ENCODE measurements at places on chromosomes 1 and 21. TPM values are rescaled to one million over a fixed set of nuclear protein-coding genes. Genes with fewer than 3 reads are reported as not detected.

DNA sequence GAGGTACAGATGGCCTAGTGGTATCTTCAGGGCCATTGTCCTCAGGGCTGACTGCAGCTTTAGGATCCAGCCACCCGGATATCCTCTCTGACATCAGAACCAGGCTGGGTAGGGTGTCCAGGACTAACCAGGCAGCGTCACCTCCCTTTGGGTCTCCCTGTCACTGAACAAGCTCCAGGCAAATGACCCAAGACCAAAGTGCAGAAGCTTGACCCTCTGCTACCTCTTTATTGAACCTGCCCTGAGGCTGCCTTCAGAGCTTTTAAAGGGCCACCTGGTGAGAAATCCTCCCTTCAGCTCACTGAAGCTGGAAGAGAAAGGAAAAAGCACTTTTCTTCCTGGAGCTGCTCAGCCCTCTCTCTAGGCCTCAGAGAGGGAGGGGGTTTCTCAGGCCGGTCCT lies 79.1 kb upstream of the VAMP3 start:
- peak; percentile 53 for DNase-seq

DNA sequence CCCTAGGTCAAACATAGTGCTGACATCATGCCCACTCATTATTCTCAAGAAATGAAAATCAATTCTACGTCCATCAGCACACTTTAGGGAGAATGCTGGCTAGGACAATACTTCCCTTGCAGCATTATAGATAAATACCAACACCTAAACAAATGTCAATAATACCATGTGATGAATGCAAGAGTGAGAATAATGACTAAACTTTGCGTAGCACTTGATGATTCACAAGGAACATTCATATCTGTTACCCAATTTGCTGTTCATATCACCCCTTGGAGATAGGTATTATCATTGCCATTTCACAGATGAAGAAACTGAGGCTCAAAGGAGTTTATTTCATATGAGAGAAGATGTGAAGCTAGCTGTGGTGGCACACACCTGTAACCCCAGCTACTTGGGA lies 24.8 kb upstream of the EPS15 start:
- DNase-seq = no peak

- no peak for DNase-seq
Measured at GRCh38 chr1:43618521-43619313, 31.2 kb upstream of the KDM4A start.

- DNase-seq = no peak
Measured at GRCh38 chr1:84538599-84538998, 32.2 kb upstream of the GNG5 start.

- DNase-seq = no peak
Measured at GRCh38 chr1:244576259-244576892, 76.5 kb upstream of the DESI2 start.

DNA sequence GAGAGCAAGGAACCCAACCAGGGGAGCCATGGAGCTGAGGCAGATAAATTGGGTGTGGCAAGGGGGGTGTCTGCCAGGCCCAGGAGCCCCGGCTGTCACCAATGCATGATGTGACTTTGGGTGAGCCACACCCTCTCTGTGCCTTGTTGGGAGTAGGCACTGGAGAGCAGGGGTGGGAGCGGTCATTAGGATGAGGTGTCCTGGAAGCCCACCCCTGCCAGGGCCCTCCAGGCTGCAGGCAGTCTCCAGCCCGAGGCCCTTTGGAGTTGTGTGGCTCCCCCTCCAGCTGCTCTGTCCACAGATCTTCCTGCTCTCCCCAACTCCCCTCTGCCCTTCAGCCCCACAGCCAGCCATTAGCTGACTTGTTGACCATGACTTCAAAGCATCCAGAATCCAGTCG lies 11.4 kb downstream of the MX2 start:
- no peak for DNase-seq

GRCh38 chr1:83860490-83861221 lies 138.3 kb downstream of the TTLL7 start:
- peak; percentile 81 for DNase-seq

GRCh38 chr1:51744506-51745303 lies 127.8 kb downstream of the OSBPL9 start:
- DNase-seq = no peak

DNA sequence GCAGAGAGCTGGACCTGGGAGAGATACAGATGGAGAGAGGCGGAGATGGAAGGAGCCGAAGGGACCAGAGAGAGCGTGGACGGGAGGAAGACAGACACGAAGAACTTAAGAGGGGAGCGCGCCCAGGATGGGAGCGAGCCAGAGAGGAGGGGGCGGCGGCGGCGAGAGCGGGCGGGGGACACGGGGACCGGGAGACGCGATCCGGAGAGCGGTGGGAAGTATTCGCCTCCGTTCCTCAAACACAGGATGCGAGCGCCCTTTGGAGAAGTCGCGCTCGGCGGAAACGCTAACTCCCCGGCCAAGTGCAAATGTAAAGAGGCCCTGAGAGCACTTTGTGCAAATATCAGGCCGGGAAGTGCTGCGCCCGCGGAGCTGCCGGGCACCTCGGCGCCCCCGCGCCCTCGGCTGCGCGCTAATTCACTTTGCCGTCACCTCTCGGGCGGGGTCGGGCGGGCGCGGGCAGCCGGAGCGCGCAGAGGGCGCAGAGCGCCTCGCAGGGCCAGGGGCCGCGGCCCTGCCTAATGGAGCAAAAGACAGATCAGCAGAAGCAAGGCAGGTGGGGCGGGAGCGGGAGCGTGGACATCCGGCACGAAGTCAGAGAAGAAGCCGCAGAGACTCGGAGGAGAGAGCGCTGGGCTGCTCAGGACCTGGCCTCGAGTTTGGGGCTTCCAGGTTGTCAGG lies 281.2 kb downstream of the RRAGC start:
- DNase-seq = no peak

DNA sequence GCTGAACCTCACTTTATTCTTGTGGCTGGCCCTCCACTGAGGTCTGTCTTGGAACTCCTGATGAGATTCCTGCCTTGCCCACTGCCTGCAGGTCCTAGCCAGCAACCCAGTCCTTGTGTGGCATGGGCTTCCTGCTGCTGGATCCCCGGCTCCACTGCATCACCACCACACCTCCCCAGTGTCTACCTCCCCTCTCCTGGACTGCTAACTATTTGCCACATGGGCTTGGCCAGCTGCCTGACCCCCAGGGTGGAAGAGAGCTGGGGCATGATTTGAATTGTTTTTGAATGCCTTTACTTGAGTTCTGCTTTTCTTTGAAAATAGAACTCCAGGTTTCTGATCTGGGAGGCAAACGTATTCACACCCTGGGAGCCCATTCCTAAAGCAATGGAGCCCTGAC lies 41.2 kb downstream of the SPAG17 start:
- no peak for DNase-seq

- DNase-seq = no peak
Measured at GRCh38 chr1:7679159-7679872, 91.8 kb upstream of the VAMP3 start.

DNA sequence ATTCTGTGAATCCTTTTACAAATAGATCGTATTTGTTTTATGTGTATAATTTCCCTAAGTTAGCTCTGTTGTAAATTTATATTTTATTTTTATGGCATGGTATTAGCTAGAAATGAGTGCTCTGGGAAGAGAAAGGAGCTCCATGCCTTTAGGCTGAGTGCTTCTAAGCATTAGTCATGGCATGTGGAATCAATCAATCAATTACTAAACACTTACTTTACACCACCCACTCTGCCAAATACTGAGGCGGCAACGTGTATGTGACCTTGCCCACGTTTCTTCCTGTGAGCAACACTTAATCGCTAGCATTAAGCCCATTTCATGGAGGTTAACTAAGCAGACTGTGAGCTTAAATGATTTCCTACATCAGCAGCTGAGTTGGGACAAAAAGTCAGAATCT lies 7.2 kb upstream of the BECN2 start:
- no peak for DNase-seq

DNA sequence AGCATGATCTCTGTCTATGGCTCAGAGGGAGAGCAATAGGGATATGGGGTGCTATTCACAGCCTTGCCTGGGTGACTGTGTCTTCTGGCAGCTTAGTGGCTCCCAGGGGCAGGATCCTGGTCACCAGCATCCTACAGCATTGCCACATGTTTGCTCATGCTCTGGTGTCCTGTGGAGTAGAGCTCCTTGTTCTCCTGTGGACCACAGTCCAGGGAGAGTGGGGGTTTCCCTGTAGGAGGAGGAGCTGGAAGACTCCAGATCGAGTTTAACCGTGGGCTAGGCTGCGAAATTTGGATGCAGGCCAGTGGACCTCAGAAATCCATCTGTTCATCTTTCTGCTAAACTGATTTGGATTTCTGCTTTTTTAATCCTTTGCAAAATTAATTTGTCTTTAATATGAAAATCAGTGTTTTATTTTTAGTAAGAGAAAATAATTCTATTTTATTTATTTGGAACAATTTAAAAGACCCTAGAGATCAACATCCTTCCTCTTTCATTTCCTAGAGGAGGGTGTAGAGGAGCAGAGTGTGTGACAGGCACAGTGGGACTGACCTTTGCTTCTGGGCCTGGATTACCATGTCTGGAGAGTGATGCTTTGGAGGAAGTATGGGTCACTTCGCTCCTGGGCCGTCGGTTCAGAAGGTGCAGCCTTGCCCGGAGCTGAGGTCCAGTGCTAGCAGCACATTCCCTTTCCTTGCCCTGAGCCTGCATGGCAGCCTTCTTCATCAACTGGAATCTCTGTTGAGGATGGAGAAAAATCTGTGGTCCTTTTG lies 17.4 kb downstream of the ADARB1 start:
- DNase-seq = no peak

DNA sequence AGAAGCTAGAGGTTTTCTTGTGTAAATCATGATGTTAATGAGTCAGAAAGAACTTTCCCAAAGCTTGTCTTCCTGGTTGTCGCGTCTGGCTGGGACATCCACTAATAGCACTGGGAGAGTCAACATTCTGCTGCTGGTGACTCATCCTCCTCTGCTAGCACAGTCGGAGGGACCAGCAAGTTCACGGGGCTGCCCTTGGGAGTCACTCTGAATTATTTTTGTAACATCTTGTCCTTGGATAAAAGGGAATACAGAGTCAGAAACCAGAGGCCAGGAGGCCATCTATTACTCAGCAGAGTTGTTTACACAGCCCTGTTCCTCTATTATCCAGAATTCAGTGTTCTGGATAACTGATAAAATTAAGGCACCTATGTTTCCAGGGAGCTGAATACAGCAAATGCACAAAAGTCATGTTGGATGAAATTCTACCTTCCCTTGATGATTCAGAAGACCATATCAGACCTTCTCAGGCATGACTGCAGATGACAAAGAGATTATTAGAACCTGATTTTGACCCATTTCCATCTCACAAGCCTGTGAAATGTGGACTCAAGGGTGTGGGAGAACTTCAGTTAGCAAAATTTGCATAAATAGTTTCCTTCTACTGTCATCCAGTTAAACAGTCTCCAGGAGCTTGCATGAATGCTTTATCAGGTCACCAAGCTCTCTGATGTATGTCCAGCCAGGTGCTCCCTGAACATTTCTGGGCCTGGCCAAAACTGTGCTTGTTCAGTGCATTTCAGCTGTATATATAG lies 68.1 kb downstream of the JAK1 start:
- DNase-seq = peak; percentile 93

- no peak for DNase-seq
Measured at GRCh38 chr1:4062992-4063391, 162.9 kb upstream of the C1orf174 start.

- DNase-seq = peak; percentile 93
Measured at GRCh38 chr1:86395751-86396497, at the start of gene ODF2L. Gene ODF2L (minus strand): TSS chr1:86396323. CDS start chr1:86387027, 9,296 bp downstream.

GRCh38 chr1:184048561-184049240 lies 2.8 kb upstream of the TSEN15 start:
- DNase-seq = no peak

DNA sequence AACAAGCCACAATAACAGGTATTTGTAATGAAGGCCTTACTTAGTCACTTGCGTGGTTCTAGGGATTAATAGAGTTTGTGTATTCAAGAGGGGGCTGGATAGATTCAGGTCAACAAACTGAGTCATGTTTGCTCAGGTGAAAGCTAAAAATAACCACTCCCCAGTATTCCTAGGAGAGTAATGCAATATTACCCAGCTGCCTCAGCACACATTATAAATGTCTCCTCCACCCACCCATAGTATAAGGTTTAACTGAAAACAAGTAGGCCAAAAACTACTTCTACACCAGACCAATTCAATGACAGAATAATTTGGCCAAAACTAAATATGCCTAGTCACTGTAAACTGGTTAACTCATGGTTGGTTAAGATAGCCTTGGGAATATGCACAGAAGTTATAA lies 34.4 kb downstream of the WLS start:
- DNase-seq = peak; percentile 67

DNA sequence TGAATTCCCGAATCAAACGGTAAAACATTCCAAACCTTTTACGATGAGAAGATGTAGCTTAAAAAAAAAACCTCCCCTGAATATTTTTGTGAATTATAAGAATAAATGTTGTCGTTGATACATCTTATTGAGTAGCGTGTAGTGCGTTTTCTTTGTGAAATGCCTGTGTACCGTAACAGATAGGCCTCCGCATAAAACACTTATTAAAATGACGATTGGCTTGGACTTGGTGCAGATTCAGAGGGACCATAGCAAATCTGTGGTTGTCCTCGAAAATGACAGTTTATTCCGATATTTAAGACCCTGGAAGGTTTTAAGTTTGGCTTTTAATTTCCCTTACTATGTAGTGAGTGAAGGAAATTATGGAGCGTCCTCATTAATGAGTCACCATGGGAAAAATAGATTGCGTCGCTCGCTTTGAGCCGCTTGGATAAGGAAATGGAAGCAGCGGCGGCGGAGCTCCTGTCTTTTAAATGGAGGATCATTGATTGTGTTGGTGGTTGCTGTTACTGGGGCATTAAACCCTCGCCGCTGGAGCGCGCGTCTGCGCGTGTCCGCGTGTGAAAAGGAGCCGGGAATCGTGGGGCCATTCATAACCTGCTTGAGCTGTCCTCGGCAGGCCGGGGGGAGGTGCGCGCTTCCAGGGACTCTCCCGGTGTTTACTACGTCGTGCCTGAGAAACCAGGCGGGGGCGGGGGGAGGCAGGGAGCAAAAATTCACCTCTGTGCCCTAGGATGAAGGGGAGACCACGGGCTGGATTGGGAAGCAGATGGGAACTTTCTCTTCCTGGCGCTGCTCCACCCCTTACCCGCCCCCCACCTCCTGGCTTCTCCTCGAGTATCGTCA lies 1.6 kb downstream of the SPEN start:
- peak; percentile 90 for DNase-seq

GRCh38 chr1:214641214-214641895 lies 38.4 kb downstream of the CENPF start:
- no peak for DNase-seq

- DNase-seq = peak; percentile 97
Measured at GRCh38 chr1:43270421-43271095, 775 bp downstream of the TMEM125 start.

GRCh38 chr1:19139711-19140110 lies 70.4 kb downstream of the UBR4 start:
- DNase-seq = no peak

- DNase-seq = no peak
Measured at GRCh38 chr21:15722591-15723324, 7.0 kb upstream of the USP25 start.

GRCh38 chr21:43842742-43843141 lies 22.3 kb upstream of the AGPAT3 start:
- no peak for DNase-seq

- DNase-seq = no peak
Measured at GRCh38 chr1:2445162-2445822, 30.8 kb upstream of the PLCH2 start.

The CACNA1S gene
- not detected for polyA plus RNA-seq

The CELA2A gene
- 1.1 TPM for polyA plus RNA-seq

The NTRK1 gene
- 0.10 TPM for polyA plus RNA-seq

The OR2T27 gene
- not detected for polyA plus RNA-seq

The KIF2C gene
- polyA plus RNA-seq = 1.3 TPM

The S100A11 gene
- 426 TPM for polyA plus RNA-seq

The CLIC6 gene
- polyA plus RNA-seq = 0.81 TPM

The GPR25 gene
- 0.07 TPM for polyA plus RNA-seq

The GUCA2A gene
- 59.5 TPM for polyA plus RNA-seq

The TIMM17A gene
- polyA plus RNA-seq = 46.7 TPM

The LRRC71 gene
- 0.07 TPM for polyA plus RNA-seq

The PLEKHA6 gene
- polyA plus RNA-seq = 36.7 TPM

The DPM3 gene
- polyA plus RNA-seq = 68.5 TPM
